Activated T-helper 1 cell treated with anti-CD3 and anti-CD28 coated beads, Interleukin-12 subunit alpha, Interleukin-12 subunit beta, Interleukin-2, Interleukin-4 antibody, amounts not matched to agents 30 ng/mL and 10 ng/mL and 1 ng/mL, durations not matched to agents 14 hours and 24 hours and 36 hours (primary cell): ENCODE measurements at places on chromosomes 4 and X. TPM values are rescaled to one million over a fixed set of nuclear protein-coding genes. Genes with fewer than 3 reads are reported as not detected.

DNA sequence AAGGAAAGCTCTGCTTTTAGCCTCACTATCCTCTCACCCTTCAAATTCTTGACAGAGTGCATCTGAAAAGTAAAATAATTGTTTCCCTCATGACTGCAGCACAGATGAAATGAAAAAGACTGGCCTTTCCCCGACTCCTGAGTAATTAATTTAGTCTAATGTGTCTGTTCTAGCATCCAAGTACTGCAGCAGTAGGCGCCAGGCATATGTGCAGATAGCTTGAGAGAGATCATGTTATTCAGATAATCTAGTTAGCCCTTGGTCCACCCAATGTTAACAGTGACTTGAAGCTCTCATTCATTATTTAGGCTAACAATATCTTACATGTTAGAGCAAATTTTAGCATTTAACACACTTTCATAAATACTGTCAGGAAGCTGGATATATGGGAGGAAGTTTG lies 54.0 kb downstream of the MAP9 start:
- DNase-seq: no peak

DNA sequence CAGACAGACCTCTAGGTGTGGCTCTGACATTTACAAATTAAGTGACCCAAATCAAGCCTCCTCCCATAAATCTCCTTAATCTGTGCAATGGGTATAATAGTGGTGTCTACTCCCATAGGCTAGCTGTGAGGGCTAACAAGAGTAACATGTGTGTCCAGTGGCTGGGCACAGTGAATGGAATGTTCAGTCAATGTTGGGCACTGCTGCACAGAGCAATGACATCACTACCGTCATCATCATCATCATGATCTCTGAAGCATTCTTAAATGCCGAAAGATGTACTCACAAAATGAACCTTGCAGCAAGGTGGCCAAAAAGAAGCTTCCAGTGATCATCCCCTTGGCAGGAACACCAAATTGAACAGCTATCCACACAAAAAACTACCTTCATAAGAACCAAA lies 43.5 kb downstream of the CHRNA9 start:
- no peak for DNase-seq

DNA sequence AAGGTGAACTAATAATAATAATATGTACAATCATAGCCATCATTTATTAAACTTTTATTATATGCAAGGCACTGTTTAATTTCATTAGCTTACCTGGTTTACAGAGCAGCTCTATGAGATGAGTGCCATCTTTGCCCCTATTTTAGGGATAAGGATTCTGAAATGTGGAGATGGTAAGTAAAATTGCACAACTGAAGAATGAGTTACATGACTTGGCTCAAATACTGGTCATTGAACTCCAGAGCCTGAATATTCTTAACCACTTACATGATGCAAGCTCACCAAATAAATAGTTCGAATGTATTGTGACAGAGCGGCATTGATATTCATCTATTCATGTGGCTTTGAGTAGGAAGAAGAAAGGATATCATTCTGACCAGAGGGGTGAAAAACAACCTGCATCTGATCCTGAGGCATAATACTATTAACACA lies 11.7 kb downstream of the ALB start:
- DNase-seq: no peak

DNA sequence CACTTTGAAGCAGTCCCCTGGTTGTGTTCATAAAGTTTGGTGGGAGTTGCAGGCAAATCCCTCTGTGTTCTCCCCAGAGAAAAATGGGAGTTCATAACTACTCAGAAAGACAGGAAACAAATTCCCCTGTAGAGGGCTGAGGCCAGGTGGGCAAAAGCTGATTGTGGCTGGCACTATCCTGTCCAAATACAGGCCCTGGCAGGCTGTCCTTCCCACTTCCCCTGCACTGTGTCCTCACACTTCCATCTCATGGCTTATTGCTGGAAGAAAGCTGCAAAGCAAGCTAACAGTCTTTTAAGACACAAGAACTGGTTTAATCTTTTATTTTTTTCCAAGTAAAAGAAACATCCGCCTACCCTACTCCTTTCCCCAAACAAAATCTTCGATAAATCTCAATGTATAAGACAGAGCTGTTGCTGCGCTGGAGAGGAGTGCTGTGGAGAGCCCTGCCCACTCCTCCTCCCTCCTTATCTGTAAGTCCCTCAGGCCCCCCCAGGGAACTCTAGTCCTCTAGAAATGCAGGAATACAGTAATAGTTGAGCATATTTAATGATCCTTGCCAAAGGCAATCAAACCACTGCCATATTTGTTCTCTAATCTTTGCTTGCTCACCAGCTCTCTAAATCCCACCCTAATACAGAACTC lies 14.0 kb downstream of the TAPT1 start:
- DNase-seq: no peak

DNA sequence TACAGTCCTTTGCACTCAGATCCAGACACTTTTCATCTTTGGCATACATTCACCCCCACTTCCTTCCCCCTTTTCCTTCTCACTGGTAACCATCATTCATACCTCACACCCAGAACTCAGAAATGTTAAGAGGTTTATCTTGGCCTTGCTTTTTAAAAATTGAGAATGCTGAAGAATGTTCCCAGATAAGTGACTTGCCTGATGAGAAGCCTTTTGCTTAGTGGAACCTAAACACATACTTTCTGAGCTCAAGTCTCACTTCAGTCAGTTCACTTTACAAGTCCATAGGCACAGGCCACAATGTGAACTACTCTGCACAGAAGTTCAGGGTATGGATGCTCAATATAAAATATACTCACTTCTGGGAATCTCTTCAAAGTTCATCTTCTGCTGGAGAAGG lies 129.4 kb downstream of the GRIA3 start:
- no peak for DNase-seq

DNA sequence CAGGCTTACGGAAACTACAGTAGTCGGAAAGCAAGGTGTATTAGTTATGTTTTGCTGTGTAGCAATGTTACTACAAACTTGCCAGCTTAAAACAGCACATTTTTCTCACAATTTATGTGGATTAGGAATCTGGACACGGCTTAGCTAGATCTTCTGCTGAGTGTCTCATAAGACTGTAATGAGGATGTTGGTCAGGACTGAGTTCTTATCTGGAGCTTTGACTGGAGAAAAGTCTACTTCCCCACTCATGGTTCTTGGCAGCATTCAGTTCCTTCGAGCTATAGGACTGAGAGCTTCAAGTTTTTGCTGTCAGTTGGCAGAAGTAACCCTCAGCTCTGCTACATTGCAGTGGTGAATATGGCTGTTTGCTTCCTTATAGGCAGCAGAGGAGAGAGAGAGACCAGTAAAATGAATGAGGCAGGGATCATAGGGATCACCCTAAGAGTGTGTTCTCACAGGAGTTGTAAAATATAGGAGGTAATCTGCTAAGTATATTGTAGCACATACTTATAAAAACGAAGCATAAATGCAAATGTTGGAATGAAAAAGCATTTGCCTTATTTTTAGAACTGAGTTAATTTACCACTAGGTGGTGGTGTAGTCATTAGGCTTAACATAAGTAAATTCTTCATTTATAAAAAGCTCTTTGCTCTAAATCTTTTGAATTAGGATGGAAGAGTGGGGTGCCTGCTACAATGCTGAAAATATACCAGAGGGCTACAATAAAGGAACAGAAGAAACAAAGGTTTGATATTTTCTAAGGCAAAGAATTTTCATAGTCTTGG lies 38.6 kb downstream of the ALG13 start:
- no peak for DNase-seq

- DNase-seq: no peak
These were observed 125.1 kb upstream of the STX18 start for GRCh38 chr4:4666693-4667621.

DNA sequence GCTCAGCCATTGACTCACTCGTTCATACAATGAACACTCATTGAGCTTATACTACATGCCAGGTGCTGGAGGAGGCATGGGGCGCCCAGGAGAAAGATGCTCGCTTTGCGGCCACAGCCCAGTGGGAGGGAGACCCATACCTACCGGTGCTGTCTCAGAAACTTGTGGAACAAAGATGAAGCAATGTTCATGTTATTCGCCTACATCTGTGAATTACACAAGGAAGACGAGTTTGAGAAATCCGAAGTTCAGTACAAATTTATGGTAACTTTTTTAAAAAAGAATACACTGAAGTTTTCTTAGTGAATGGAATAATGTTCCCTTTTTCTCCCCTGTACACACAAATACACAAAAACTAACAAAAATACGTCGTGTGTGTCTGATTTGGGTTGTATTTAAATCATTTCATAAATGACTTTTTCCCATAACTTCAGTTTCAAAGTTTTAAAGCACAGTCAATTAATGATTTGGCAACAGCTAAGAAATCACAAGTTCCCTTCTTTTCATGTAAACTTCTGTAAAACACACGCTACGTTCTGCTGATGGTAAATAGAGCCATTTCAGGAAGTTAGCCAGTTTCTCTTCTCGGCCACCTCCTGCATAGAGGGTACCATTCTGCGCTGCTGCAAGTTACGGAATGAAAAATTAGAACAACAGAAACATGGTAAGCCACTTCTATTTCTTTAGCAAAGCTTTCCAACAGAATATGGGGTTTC lies at the start of gene TLR8:
Gene TLR8 (plus strand): TSS at position 575 of the 716 bp plus-strand sequence. CDS start 87 bp downstream, at position 662.
- DNase-seq: no peak

- DNase-seq: no peak
These were observed 84.8 kb upstream of the C1QTNF7 start for GRCh38 chr4:15343000-15343399.

GRCh38 chr4:77653162-77653758 lies 47.6 kb downstream of the CXCL13 start:
- no peak for DNase-seq

DNA sequence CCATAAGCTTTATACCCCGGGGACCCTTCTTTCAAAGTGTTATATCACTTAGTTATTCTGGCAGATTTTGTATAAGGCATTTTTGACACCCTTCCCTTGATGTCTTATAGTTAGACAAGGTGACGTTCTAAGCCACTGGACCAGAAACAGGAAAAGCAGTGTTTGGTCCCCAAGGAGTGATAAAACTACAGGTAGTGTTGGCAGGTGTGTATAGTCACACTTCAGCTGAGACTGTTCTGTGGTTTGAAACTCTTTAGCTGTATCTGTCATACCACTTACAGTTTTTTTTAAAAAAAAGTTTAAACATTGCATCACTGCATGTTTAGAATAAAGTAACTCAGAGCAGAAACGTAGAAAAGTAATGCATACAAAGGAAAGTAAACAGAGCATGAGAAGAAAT lies 48.5 kb downstream of the TLL1 start:
- no peak for DNase-seq

GRCh38 chr4:154625971-154626370 lies 13.5 kb upstream of the FGG start:
- DNase-seq: no peak

GRCh38 chr4:42588909-42589308 lies 68.0 kb downstream of the ATP8A1 start:
- no peak for DNase-seq

- DNase-seq: no peak
These were observed 15.9 kb downstream of the USP46 start for GRCh38 chr4:52643190-52643589.

GRCh38 chrX:70444946-70445656 lies 466 bp downstream of the DLG3 start:
- no peak for DNase-seq

DNA sequence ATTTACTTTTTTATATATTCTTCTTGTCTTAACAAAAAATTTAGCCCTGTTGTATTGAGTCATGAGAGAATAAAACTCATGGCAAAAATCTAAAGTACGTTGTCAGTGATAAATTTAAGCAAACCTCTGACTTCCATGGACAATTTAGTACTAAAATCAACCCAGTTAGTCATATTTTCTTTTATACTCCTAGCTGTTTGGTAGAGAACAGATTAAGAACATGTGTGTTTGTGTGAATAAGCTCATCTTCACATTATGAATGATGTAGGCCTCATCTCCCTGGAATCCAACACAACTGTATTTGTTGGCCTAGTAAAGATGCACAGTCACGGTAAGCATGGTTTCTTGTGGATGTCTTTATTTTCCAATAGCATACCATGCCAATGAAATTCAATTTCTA lies 40.8 kb upstream of the FAM47B start:
- no peak for DNase-seq

GRCh38 chrX:96403446-96403845 lies 281.2 kb upstream of the DIAPH2 start:
- DNase-seq: no peak

GRCh38 chr4:124631760-124632159 lies 80.8 kb downstream of the ANKRD50 start:
- DNase-seq: no peak

DNA sequence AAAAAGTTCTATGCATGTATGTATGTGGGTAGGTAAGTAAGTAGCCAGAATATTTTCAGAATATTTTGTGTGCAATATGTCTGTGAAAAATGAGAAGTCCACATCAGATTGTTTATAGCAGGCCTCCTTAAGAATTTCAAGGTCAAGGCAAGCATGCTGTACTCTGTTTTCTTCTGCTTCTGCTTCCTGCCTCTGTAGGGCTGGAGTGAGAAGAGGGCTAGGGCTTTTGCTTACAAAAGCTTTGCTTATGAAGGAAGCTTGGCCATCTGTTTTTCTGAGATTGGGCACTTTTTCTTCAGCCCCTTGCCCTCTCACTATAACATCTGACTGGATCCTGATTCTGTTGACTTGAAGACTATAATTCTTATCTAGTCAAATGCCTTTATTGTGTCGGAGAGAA lies 150.4 kb downstream of the EMCN start:
- DNase-seq: no peak

Gene ATP1B4
- not detected in 2 replicates for total RNA-seq

Gene COQ2
- 22.5 and 22.6 TPM in 2 replicates for total RNA-seq

Gene CYSLTR1
- 13.9 and 14.2 TPM in 2 replicates for total RNA-seq

Gene FHDC1
- 0.10 TPM in 2 replicates for total RNA-seq

Gene OPN1MW
- total RNA-seq: not detected in 2 replicates

Gene GRIA2
- not detected in 2 replicates for total RNA-seq

Gene TLR3
- not detected in 2 replicates for total RNA-seq

Gene MAGEA9B
- not detected in 2 replicates for total RNA-seq

Gene AADAT
- total RNA-seq: not detected in 2 replicates

Gene UNC5C
- total RNA-seq: not detected in 2 replicates

Gene ADAMTS3
- total RNA-seq: not detected in 2 replicates

Gene CT47B1
- total RNA-seq: not detected in 2 replicates

Gene NPY2R
- total RNA-seq: not detected in 2 replicates

Gene NAP1L3
- total RNA-seq: 0.42 and 0.70 TPM in 2 replicates
